ENCODE measurements at places on chromosomes 5 and 9.

GRCh38 chr9:79745752-79746336 is 174.1 kb downstream of the TLE4 start:
- no peak for DNase-seq

GRCh38 chr5:178110-178509 is 13.2 kb upstream of the LRRC14B start:
- no peak for DNase-seq

GRCh38 chr5:154511984-154512383 is 34.0 kb upstream of the HAND1 start:
- DNase-seq, result no peak

DNA sequence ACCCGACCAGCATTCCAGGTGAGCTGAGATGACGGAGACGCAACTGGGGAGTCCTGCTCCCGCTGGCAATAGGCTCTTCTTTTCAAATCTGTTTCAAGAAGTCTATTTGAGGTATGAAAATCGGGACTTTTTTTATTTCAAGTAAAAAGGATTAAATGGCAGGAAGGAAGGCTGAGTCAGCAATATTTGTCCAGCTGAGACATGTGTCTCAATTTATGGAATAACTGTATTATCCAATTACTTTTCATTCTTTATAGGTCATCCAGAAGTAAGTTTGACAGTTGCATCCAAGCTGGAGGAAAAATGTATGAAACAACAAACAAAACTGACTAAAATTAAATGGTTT is 221.1 kb downstream of the NR2F1-AS1 start:
- DNase-seq, result no peak

- DNase-seq, result no peak
These were observed 58.0 kb downstream of the PLAC8L1 start for GRCh38 chr5:146047396-146047795.

GRCh38 chr5:35803191-35803651 is 53.5 kb upstream of the IL7R start:
- DNase-seq, result no peak

Data from GM10248 (cell line).